CMK (cell line): ENCODE measurements at places on chromosomes 2 and 18.
A peak's percentile ranks its signal among the peaks of the same experiment; 100 is the strongest.

- DNase-seq, result no peak
Observed at GRCh38 chr18:28723506-28723905, 546.6 kb upstream of the CDH2 start.

DNA sequence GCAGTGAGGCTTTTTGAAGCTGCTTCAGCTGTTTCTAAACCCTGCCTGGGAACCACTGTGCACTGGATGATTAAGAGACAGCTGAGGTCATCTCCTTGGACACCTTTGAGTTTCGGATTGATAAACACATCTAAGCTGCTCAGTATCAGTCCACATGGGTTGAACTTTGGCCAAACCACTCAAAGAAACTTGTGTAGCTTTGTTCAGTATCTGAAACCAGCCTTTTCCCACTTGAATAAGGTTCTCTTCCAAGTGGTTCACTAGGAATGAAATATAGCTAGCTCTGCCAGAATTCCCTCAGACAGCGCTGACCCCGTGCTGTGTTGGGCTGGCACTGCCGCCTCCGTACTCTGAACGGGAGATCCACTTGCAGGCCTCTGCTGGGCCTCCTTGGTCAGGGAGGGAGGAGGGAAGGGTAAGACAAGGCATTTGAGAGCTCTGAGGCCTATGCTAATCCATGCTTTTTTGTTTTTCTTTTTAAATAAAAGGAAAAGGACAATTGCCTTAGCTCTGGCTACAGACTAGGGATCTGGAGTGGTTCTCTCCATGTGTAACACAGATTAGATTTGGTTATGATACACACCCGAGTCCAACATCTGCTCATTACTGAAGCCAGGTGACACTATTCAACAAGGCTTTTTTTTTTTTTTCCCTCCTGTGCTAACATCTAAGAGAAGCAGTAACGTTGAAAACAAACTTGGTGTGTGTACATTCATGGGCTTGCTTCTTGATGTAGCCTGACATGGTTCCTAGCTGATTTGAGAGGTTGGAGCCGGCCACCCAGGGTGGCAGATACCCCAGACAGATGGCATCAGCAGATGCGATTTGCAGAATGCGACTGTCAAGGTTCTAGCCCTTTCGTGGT lies 67.7 kb downstream of the NCK2 start:
- no peak for DNase-seq

DNA sequence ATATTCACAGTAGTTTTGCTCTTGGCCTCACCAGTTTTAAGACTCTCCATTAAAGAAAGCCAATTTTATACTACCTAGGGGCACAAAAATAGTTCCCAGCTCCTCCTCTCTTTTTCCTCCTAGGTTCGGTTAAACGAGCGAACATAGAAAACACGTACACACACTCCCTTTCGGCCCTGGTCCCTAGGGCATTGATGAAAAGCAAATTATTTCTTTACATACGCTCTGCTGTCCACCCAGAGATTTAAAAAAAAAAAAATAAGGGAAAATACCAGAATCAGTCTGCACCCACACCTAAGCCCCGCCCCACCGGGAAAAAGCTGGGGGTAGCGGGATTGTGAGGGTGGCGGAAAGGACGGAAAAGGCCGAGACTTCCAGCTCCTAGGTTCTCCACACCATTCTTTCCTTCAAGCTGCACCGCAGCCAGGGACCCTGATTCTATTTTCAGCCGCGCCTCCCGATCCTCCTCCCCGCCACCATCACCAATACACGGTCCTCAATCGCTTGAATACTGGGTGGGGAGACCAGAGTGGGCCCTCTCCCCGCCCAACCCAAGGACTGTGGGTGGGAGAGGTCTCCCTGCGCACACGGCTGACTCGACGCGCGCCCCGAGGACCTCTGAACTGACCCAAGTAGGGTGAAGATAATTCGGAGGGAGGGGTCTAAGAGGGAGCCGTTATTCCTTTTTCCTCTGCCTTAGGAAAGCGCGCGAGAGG lies 769 bp downstream of the ATF2 start:
- DNase-seq, result no peak

DNA sequence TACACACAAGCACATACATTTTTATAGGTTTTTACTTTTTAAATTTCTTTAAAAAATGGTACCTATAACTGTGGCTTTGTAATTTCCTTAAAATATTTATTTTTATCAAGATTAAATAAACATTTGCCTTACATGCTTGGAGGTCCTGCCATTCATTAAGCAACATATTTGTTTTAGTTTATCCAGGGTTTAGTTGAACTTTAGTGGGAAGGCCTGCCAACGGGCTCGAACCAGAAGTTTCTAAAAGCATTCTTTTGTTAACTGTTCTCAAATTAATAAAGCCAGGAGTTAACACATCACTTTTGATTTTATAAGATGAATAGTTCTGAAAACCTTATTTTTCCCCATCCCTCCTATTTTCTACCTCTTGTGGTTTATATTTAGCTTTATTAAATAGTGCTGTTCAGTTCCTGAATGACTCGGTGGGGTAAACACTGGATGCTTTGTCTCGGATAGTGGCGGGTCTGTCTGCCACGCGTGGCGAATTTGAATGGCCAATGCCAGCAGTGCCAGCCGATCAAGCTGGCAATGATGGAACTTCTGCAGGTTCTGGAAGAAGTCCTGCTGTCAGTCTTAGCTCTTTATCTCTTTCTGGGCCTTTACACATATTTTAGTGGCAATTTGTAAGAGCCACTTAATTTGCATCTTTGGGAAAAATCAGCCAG lies 32.2 kb downstream of the SH3YL1 start:
- no peak for DNase-seq

DNA sequence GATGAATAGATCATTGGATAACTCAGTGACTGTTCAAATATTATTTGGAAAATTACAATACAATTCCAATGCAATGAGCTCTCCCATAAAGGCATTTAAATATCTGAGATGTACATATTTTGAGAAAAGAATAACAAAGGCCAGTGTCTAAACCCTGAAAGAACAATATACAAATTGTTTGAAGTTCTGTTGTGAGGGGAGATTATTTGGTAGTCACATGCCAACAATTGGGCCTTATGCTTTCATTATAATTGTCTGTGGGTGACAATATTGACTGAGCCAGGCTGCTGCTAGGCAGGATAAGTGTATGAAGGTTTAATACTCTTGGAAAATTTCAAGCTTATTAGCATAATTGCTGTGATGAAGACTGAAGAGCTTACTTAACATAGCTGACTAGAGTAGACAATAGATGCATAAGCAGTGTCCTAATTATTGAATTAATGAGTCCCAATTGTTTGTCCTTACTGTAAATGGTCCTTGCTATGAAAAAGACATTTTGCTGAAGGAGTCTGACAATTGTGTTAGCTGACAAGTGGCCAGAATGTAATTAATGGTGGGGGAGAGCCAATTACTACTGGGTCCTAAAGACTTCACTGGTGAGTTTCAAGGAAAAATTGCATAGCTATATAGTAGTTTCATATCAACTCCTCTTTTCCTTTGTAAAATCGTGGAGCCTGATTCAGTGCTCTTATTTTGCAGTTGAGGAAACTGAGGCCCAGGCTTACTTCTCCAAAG lies 5.0 kb upstream of the SMAD2 start:
- DNase-seq, result no peak

DNA sequence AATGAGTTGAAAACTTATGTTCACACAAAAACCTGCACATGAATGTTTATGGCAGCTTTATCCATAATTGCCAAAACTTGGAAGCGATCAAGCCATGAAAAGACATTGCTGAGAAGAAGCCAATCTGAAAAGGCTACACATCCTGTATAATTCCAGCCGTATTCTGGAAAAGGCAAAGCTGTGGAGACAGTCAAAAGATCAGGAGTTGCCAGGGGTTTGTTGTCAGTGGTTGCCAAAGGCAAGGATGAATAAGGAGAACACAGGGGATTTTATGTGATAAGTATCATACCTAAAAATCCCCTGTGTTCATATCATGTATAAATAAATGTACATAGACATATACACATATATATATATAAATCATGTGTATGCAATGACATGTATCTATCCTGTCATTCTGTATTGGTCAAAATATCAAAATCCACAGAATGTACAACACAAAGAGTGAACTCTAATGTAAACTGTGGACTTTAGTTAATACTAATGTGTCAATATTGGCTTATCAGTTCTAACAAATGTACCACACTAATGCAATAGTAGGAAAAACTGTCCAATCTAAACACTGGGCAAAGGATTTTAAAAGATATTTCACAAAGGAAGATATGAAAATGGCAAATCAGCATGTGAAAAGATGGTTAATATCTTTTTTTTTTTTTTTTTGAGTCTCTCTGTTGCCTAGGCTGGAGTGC lies 75.8 kb downstream of the PTRHD1 start:
- no peak for DNase-seq

- DNase-seq, result no peak
Observed at GRCh38 chr2:46497766-46498165, 18.4 kb downstream of the TMEM247 start.

DNA sequence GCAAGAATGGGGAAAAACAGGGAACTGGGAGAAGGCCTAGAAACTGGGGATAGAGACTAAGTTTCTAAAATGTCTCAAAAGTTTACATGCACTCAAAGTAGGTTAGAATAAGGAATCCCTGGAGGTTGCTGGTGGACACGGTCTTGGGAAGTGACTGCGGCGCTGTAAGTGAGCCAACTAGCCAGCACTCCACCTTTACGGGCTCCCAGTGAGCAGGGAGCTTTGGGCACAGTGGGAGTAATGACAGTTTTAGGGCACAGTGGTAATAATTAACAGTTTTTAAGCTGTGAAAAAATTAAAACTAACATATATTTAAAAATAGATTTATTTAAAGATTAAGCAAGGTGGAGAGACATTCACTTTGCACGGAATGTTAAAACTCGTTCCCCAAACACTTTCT lies 20.9 kb upstream of the CD302 start:
- no peak for DNase-seq

GRCh38 chr2:230137902-230138539 lies 69.3 kb upstream of the SLC16A14 start:
- no peak for DNase-seq

GRCh38 chr2:160252278-160252887 lies 52.3 kb upstream of the ITGB6 start:
- no peak for DNase-seq

DNA sequence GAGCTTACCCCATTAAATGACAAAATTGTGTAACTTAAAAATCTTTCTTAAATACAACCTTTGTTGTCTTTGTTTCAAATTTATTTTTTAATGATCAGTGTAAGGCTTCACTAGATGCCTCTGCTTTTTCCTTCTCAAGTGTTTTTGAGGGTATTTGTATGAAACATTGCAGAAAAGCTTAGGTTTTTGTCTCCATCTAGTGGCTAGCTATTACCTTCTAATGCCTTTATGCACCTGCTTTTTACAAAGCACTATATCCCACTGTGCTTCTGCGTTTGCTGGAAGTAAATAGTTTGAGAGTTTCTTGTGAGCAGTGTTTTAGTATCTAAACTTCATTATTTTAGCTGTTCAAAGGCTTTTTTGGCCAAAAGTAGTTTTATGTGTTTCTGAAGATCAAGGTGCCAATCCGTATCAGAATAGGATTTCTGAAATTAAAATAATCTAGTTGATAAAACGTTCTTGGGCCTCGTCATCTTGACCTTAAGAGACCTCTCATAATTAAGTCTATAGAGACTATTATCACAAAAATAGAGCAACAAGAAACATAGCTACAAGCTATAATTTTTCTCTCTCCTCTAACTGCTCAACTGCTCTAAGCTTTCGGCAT lies 47.0 kb downstream of the IWS1 start:
- peak; percentile 7 for DNase-seq

DNA sequence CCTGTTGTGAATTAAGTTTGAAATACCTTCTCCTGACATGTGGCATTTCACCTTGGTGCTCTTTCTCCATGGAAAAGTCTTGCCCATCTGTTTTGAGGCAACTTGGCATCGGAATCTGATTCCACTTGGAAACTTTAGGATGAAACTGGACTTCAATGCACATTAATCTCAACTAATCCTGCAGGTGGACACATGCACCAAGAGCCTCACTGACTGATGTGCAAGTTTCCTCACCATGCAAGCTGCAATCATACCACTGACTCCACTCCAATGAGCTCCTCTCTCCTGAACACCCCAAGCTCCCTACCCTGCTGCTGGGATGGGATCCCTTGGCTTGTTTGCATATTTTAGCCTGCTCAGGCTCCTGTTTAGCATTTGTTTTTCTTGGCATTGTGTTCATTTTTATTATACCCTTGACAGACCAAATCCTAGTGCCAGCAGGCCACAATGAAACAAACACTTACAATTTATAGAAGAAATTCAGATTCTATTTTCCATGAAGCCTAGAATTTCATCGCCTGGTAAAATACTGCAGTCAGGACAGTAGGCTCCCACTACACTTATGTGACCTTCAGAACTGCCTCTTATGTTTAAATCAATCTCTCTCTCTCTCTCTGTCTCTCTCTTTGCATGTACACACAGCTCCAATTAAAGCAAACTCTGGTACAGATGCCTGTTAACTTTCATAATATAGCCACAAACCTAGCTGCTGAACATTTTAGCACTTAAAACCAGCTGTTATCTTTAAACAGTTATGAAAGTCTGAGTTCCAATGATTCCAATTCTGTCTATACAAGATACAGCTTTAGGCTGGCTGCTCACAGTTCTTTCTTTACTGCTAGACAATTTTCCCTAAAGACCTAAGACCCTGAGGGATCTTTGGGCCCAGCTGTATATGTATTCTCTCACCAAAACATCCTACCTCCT lies 141.5 kb downstream of the OSR1 start:
- DNase-seq, result no peak

DNA sequence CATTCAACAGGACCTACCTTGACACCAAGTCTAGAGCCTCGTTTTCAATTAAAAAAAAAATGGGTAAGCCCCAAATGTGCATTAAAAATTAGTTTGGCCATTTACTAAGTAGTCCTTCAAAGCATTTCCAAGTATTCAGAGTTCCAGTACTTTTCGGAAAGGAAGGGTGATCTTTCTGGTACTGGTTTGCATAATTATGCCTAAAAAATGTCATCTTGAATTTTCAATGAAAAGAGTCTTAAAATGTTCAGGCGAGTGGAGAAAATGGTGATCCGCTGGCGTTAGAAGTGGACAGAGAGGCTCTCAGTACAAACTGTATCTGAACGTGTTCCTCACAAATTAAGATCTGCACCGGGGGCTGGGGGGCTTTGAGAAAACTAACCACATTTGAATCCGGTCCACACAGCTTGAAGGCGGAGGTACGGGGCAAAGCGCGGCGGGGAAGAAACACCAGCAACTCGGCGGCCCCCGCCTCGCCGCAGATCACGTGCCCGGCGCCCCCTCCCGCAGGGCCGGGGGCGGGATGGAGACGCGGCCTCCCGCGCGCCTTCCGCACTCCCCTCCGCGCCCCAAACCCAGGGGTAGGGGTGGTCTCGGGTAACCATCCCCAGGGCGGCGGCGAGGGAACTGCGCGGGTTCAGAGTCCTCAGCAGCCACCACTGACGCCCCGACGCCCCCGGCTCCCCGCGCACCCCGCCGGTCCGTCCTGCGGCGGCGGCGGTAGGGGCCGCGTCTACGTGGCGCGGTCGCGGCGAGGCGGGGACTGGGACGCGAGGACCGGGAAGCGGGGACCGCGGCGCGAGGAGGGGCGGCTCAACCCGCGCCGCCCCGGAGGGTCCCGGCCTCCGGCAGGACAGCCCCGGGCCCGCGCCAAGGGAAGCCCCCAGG lies 564 bp downstream of the LPIN2 start:
- DNase-seq, result no peak

GRCh38 chr2:60313470-60314172 lies 239.8 kb downstream of the BCL11A start:
- DNase-seq, result no peak
